ENCODE measurements at places on chromosomes 7 and 10.

DNA sequence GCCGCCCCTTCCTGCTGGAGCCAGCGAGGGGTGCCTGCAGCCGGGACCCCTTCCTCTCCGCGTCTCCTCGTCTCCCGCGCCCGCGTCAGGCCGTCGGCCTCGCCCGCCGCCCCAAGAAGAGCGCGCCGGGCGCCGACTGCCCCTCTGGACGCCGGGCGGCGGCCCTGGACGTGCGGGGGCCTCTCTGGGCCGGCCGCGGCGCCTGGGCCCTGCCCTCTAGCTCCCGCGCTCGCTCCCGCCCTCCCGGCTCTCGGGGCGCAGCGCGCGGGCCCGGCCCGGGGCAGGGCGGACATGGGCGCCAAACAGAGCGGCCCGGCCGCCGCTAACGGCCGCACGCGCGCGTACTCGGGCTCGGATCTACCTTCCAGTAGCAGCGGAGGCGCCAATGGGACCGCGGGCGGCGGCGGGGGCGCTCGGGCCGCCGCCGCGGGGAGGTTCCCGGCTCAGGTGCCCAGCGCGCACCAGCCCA, 704 bp downstream of the ZNRF2 start:
- peak; percentile 76 for DNase-seq

- no peak for DNase-seq
Observed at GRCh38 chr10:131934769-131935168, 34.0 kb downstream of the PPP2R2D start.

DNA sequence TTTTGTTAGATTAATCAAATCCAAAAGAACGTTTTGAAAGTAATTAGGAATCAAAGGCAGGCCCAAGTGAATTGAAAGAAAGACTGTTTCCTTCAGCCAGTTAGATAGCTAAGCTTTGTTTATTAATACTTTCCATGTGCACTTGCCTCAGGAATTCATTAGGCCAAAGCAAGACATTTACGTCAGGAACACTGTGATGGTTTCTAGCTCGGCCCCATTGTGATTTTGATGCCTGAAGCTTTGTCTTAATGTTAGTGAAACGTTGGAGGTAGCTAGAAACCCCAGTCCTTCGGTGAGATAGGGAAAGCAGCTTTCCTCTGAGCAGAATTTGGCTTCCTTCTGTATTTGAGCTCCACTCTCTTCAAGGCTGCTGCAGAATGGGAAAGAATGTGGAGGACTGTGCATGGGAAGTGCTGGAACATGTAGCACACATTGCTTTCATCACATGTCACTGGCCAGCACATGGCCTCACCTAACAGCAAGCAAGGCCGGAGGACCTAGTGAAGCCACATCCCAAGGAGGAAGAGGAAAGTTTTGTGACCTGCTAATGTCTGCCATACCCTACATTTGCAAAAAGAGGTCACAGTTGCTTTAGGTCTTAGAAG, 64.1 kb downstream of the PCGF5 start:
- no peak for DNase-seq

GRCh38 chr10:113004069-113004618, 54.1 kb downstream of the TCF7L2 start:
- no peak for DNase-seq

- DNase-seq: no peak
Observed at GRCh38 chr10:128007056-128007455, 100.2 kb downstream of the PTPRE start.

- no peak for DNase-seq
Observed at GRCh38 chr10:4776234-4776638, 49.8 kb upstream of the AKR1E2 start.

Data from cortex of kidney (tissue), 1 donor.